Uterus (tissue), 4 donors: ENCODE measurements at places on chromosomes 4 and X. TPM values are rescaled to one million over a fixed set of nuclear protein-coding genes. Genes with fewer than 3 reads are reported as not detected.
A peak's percentile ranks its signal among the peaks of the same experiment; 100 is the strongest.

The PDZD4 gene
- total RNA-seq: 2.6 TPM

The MBTPS2 gene
- 9.1 TPM for total RNA-seq

The ACE2 gene
- 1.5 TPM for total RNA-seq

The PCDH7 gene
- total RNA-seq: 56.5 TPM

The SPANXN4 gene
- total RNA-seq: not detected

GRCh38 chrX:13220916-13221315 is 98.9 kb downstream of the ATXN3L start:
- no peak overlapping the region for H3K27ac ChIP-seq
- no peaks in the 10 kb centered on the region for H3K4me1 ChIP-seq
- H3K27me3 ChIP-seq: no peaks in the 10 kb centered on the region
- no peaks in the 10 kb centered on the region for H3K36me3 ChIP-seq

DNA sequence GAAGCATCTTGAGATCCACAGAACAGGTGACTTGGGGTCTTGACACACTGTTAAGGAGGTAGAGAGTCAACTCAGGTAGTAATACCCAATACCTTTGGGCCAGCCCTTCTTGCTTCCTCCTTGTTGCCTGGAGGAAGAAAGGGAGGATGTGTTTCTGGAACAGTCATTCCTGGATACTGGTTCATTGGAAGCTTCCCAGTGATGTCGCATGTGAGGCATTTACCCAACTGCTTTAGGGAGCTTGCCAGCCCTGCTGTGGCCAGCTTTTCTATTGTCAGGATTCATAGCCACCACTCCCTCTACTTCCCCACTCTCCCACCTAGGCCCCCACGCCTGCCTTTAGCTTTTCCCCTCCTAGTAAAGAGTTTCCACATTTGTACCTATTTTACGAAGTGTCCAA is 310.3 kb upstream of the PRPS2 start:
- H3K27me3 ChIP-seq: no peaks in the 10 kb centered on the region
- H3K36me3 ChIP-seq: no peaks in the 10 kb centered on the region
- H3K27ac ChIP-seq: no peak overlapping the region
- H3K4me3 ChIP-seq: no peak overlapping the region
- DNase-seq: no peak
- no peaks in the 10 kb centered on the region for H3K4me1 ChIP-seq

GRCh38 chrX:18886005-18886343 is 97.9 kb downstream of the PHKA2 start:
- no peaks in the 10 kb centered on the region for H3K36me3 ChIP-seq
- no peaks in the 10 kb centered on the region for H3K27me3 ChIP-seq
- DNase-seq: no peak
- H3K27ac ChIP-seq: peak overlapping the region; percentile 87

DNA sequence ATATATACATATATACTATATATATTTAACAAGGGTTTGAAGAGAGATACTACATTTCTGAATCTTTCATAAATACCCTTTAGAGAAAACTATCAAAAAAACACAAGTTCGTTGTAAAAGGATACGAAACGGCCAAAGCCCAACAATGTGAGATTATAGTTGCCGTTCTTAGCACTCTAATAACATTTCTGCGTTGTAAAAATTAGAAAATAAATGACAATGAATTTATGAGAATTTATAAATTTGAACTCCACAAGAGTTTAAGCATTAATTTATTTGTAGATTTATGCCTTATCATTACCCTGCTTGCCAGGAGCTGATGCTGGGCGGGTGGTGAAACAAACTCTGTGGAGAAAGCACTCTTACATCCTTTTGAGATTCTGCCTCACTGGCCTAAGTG is 1.1 kb downstream of the WDR17 start:
- no peaks in the 10 kb centered on the region for H3K4me1 ChIP-seq
- no peak overlapping the region for H3K27ac ChIP-seq

DNA sequence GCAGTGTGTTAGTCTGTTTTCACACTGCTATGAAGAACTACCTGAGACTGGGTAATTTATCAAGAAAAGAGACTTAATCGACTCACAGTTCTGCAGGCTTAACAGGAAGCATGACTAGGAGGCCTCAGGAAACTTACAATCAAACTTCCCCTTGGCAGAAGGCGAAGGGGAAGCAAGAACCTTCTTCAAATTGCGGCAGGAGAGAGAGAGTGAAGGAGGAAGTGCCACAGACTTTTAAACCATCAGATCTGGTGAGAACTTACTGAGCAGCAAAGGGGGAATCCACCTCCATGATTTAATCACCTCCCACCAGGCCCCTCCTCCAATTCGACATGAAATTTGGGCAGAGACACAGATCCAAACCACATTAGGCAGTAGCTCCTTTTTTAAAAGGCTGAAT is 59.2 kb upstream of the LEF1 start:
- no peak overlapping the region for H3K27ac ChIP-seq
- H3K36me3 ChIP-seq: no peaks in the 10 kb centered on the region
- H3K27me3 ChIP-seq: no peaks in the 10 kb centered on the region

DNA sequence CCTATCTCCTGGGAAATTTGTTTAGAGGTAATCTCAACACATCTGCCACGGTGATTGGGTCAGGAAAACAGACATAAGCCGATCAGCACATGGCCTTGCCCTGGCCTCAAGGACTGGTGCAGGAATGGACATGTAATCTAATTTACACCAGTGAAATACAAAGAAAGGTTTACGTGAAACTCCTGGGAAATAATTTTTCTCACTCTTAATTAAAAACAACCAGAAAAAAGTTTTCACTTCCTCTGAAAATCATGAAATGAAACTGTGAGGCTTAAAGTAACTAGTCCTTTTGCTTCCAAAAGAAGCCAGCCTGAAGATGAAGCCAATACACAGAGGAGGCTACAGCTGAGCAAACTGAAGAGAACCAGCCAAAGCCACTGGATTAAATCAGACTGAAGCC is 154.1 kb upstream of the FAM241A start:
- H3K27ac ChIP-seq: peak overlapping the region; percentile 70
- H3K4me1 ChIP-seq: no peaks in the 10 kb centered on the region
- no peaks in the 10 kb centered on the region for H3K27me3 ChIP-seq
- no peak for DNase-seq

DNA sequence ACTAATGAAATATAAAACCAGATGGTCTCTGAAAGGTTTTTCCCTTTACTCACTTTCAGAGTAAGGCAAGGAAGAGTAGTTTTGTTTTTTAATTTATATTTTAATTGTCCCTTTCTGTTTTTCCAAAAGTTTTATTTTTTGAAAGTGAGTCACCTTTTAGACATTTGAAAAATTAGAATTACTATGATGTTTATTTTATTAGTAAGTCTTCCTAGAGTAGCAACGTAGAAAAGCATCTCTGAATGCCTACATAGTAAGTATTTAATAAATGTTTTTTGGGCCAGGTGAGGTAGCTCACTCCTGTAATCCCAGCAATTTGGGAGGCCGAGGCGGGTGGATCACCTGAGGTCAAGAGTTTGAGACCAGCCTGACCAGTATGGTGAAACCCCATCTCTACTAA is 51.1 kb downstream of the TET2 start:
- no peaks in the 10 kb centered on the region for H3K4me1 ChIP-seq
- H3K4me3 ChIP-seq: no peak overlapping the region
- DNase-seq: no peak
- H3K27me3 ChIP-seq: no peaks in the 10 kb centered on the region

- peak overlapping the region; percentile 74 for H3K27ac ChIP-seq
- no peaks in the 10 kb centered on the region for H3K27me3 ChIP-seq
- H3K4me1 ChIP-seq: no peaks in the 10 kb centered on the region
- H3K36me3 ChIP-seq: no peaks in the 10 kb centered on the region
Measured at GRCh38 chrX:41276661-41277506, 57.1 kb upstream of the DDX3X start.

GRCh38 chrX:40010550-40011321 is 87.0 kb downstream of the BCOR start:
- no peaks in the 10 kb centered on the region for H3K36me3 ChIP-seq
- no peaks in the 10 kb centered on the region for H3K27me3 ChIP-seq
- peak overlapping the region; percentile 93 for H3K27ac ChIP-seq
- peaks cover 3% of the 10 kb centered on the region for H3K4me1 ChIP-seq

DNA sequence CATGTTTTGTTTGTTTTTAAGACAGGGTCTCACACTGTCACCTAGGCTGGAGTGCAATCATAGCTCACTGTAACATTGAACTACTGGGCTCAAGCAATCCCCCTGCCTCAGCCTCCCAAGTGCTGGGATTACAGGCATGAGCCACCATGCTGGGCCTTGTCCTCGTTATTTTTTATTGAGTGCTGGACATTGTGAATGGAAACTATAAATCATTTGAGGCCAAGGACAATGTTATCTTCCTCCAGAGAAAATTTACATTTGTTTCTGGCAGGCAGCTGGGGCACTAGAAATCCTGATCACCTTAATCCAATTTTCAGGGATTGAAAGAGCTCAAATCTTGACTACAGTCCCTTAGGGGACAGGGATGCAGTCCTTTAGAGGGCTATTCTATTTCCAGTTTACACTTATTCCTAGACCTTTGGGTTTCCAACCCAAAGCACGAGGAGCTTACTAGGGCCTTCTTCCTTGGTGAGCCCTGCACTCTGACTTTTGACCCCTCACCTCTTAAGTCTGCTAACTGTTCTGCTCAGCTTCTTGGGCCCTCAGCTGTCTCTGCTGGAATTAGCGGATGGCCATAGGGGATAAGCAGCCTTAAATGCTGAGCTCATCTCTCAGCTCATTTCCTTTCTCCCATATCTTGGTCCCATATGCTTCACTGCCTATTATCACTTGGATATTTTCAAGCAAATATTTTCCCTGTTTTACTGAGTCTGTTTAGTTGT is 23.0 kb upstream of the PDZD4 start:
- DNase-seq: no peak
- no peak overlapping the region for H3K4me3 ChIP-seq
- no peaks in the 10 kb centered on the region for H3K27me3 ChIP-seq

DNA sequence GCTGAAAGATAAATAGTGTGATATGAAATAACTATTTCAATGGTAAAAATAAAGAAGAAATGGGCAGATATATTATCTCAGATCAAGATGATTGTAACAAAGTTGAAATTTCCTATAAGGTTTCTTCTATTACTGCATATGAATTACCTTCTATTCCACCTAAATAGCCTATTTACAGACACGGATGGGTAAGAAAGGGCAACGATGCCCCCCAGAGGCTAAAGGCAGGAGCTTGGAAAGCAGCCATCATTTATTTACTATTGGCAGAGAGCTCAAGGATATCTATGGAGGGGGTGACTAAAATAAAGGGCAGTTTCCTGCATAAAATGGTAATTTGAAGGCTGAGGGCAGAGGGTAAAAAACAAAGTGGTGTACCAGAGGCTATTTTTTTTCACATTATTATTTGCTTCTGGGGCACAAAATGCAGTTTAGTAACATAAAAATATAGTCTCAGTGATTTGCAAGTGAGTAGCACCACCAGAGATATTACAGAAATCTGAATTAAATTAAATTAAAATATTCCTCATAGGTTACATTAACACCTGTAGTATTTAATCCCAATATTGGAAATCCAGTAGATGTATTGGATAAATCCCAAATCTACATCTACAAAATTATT is 123.1 kb downstream of the BTC start:
- DNase-seq: no peak
- no peaks in the 10 kb centered on the region for H3K4me1 ChIP-seq
- no peaks in the 10 kb centered on the region for H3K27me3 ChIP-seq
- no peaks in the 10 kb centered on the region for H3K36me3 ChIP-seq
- H3K27ac ChIP-seq: no peak overlapping the region
